ENCODE measurements at places on chromosomes 3 and 15. TPM values are rescaled to one million over a fixed set of nuclear protein-coding genes. Genes with fewer than 3 reads are reported as not detected.

DNA sequence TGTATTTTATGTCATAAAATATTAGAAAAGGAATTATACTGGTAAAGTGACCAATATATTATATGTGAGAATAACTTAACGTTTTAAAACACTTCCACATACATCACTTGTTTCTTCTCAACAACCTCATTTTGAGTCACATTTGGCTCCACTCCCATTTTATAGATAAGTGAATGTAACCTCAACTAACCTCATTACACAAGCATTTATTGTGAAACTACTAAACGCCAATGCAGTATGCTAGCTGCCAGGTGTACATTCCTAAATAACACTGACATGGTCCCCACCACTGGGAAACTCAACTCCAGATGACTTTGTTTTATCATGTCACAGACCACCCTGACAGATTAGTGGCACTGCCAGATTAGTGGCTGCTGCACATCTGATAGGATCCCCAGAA, 249.7 kb upstream of the CNTN4 start:
- DNase-seq: no peak

The RLBP1 gene
- not detected for total RNA-seq

DNA sequence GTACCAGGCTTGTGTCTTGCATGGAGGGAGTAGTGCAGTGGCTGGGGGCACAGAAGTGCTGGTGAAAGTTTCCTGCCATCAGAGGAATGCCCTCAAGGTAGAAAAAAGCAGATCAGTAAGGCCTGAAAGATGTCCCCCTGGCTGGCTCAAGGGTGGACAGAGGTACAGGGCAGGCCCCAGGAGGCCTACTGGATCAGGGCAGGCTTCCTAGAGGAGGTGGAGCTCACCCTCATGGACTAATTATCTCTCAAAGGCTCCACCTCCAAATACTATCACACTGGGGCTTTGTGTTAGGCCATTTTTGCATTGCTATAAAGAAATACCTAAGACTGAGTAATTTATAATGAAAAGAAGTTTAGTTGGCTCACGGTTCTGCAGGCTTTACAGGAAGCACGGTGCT, 7.8 kb downstream of the SPSB4 start:
- no peak for DNase-seq

The DTWD1 gene
- 8.6 TPM for total RNA-seq

DNA sequence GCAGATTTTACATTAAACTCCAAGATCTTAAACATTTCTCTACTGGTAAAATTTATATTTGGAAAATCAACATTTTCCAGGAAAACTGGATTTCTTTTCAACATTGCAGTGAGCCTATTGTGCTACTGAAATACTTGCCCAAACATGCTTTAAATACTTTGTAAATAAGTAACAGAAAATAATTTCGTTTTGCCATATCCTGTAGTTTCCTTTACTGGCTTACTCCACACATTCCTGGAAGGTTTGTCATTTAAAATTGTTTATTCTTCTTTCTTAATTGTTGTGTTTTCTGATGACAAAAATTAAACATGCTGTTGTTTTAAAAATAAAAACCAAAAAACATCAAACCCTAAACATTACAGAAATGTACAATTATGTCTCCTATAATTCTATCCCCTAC, 22.0 kb downstream of the ACAD11 start:
- DNase-seq: no peak

The SERPINI2 gene
- total RNA-seq: not detected

The FHIT gene
- total RNA-seq: 8.1 TPM

The GOLGA8R gene
- total RNA-seq: 1.5 TPM

DNA sequence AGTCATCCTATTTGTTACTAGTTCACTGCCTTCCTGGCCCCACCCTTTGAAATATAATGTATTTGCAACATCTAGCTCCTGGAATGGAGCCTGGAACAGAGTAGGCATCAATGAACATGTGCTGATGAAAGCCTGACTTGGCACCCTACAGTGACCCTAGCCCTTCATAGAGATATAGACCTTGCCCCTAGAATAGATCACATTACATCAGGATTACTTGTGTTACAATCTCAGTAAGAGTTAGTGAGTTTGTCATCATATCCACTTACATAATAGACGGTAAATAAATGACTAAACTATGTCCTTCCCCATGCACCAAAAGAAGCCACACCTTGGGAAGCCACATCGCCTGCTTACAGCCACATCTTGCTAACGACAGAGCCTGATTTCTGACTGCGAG, 110.5 kb upstream of the WNT5A start:
- DNase-seq: no peak

The CCDC54 gene
- total RNA-seq: not detected
